ENCODE measurements at places on chromosomes 2 and 18.

DNA sequence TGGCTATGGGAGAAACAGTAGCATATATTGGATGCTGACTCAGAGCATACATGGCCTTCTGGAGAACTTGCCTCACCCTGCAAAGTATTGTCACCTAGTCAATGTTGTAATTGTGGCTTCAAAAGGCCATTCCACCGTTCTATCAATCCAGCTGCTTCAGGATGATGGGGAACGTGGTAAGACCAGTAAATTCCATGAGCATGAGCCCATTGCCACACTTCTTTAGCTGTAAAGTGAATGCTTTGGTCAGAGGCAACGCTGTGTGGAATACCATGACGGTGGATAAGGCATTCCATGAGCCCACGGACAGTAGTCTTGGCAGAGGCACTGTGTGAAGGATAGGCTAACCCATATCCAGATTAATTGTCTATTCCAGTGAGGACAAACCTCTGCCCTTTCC lies 1300.1 kb upstream of the ACVR2A start:
- no peak for DNase-seq

GRCh38 chr18:73717570-73717969 lies 430.1 kb downstream of the FBXO15 start:
- DNase-seq, result no peak

DNA sequence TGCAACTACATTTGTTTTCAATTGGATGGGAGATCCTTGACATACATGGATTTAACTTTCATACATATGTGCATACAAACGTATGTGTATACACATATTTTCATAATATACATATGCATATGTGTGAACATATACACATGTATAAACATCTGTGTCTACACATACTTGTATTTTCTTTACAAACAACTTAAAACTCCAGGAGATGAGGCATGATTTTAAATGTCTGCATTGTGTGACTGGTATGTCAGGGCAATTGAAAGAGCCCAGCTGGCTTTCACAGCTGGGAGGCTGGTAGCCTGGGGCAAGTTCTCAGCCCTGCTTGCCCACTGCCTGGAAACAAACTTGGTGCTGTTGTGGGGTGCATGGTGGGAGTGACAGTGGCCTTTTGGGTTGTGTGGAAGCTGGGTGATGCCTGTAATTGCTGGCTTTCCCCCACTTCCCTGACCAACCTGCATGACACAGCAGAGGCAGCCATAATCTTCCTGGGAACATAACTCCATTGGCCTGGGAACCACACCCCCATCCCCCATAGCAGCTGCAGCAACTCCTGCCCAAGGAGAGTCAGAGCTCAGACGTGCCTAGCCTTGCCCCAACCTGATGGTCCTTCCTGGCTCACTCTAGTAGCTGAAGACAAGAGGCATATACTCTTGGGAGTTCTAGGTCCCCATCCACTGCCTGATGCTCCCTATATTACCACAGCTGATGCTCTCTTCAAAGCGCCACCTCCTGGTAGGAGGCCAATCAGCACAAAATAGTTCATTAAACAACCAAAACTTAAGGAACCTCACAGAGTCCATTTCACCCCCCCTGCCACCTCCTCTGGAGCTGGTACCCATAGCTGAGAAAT lies 158.3 kb downstream of the CERS6 start:
- no peak for DNase-seq

- DNase-seq, result no peak
These were observed 43.0 kb downstream of the E2F6 start for GRCh38 chr2:11422901-11423435.

DNA sequence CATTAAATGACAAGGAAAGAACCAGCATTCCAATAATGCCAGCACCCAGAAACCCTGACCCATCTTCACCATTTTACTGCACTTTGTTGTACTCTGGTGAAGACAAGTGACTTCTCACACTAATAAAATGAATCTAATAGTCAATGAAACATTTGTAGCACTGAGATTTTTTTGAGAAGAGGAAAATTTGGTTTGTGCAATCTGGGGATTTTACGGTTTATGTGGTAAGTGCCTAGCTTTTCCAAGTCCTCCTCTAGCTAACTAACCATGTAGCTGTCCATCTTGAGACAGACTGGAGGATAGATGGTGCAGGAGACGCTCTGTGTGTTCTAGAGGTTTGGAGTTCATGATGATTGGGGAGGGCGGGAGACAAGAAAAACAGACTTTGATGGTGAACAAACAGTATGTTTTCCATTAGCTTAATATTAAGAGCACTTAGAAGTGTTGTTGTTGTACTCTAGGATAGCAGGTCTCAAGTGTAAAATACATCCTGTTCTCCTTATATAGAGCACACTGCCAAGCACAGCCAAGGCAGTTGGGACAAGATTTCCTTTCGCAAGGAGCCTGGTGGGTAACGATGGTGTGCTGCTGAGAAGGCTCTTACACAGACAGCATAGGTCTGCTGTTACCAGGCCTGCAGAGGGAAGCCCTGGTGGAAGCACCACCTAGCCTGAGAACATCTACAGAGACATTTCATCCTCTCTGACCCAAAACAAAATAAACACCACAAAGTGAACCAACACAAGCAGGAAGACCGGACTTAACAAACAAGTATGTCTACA lies 83.7 kb downstream of the BCL11A start:
- DNase-seq, result no peak

DNA sequence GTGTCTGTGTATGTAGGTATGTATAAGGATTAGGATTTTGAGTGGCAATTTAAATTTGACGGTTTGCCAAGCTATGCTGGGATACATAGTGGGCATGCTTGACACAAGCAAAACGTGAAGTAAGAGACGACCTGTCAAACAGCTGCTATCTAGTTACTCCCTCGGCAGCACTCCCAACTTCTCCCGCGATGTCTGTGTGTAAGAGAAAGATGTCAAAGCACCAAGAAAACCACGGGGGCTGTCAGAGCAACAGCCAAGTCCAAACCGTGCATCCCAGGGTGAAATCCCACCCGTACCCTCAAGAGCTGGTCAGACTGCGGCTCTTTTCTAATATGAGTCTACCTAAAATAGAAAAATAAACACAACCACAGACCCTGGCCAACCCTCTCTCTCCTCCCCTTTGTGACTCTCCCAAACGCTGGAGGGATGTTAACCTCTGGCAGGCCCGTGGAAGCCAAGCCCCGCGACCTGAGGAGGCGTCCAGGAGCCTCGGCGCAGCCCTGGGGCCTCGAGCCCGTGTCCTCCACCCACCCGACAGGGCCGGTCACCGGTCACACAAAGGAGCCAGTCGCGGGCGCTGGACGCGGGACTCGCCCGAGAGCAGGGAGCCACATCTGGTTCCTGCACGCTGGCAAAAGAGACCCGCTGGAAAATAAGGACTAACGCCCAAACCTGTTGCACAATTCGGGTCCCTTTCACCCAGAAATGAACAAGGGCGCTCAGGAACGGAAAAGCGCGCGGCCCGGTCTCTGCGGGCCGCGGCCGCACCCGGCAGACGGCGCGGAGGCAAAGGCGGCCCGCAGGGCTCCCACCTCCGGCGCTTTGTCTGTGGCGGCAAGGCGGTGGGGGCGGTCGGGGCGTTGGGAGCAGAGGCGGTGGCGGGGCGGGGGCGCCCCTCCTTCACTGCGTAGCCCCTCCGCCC lies 925 bp downstream of the SESTD1 start:
- peak; percentile 78 for DNase-seq

DNA sequence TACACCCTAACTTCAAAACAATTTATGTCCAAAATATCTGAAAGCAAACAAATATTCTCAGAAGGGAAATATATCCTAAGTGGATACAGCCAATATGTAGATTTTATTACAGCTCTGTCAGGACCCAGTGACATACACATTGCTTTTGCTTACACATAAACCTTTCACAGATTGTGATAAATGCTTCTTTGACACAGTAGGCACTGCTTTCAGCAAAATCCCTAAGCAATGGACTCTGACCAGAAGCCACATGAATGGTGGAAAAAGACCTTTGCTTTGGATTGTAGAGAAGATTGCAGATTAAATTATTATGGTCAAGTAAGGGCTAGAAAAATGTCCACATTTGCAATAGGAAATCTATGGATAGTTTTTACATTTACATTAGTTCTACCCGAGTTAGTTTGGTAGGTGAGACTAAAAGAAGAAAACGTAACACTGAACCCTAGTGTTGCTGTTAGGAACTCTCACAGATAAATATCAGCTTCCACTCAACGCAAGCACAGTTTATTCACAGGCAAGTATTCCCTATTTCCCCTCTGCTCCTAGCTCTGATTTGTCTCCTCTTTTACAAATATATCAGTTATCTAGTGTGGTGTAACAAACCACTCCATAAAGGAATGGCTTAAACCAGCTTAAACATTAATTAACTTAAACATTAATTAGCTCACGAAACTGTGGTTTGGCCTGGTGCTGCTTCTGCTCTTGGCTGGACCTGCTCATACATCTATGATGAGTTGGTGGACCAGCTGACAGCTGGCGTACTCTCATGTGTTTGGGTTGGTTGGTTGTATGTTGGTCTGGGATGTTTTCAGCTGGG lies 23.6 kb upstream of the SERPINE2 start:
- no peak for DNase-seq

- DNase-seq, result no peak
These were observed 301.3 kb downstream of the ZNF407 start for GRCh38 chr18:74898965-74899364.

- DNase-seq, result no peak
These were observed 276.1 kb upstream of the HDAC4 start for GRCh38 chr2:239676716-239677452.

DNA sequence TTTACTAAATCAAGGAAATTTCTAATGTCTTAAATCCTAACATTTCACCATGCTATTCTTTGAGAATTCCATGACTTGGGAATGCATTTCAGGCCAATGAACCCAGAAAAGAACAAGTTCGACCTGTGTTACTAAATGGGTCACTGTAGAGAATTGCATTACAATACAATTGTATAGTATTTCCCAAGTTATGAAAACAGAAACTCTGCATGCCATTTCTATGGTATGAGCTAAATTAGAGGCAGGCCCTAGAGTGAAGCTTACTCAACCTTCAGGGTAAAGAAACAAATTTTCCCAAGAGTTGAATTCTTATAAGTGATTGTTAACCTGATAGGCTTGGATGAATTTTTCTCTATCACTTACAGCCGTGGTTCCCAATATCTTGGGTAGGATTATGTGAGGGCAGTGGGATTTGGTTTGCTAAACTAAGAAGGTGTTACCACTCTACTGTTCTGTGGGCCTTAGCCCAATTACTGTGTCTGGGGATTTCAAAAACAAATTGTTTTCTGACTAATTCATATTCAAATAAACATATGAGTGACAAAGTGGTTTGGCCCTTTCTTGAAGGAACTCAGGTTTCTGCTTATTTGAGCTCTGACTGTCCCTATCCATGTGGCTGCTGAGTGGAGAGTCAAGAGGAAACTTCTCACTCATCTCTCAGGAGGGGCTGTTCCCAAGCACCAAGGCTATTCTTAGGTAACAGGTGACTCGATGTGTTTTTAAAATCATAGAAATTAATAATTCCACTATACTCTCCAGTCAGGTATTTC lies 11.2 kb upstream of the SERPINB7 start:
- DNase-seq, result no peak

GRCh38 chr2:223696719-223697118 lies 94.6 kb upstream of the SCG2 start:
- no peak for DNase-seq
